Liver (tissue), 10 donors: ENCODE measurements at places on chromosomes 12 and 14.

- DNase-seq, result no peak
These were observed 1058.9 kb downstream of the GALC start for GRCh38 chr14:86933958-86934595.

GRCh38 chr14:77654001-77654441 is 37.6 kb upstream of the SPTLC2 start:
- DNase-seq, result no peak

DNA sequence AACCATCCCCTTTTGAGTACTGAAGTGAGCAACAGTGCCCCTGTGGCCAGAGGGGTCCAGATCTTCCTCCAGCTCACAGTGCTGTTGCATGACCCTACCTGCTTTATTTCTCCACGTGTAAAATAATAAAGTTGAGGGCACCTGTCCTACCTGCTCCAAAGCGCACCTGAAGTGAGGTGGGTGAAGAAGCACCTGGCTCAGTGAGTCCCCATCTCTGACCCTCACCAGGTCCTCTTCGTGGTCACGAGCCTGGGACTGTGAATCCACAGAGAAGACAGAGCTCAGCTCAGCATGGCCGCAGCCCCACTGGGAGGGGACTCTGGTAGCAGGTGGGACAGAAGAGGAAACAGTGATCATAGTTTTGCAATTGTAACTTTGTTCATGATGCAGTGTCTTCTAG is 976.7 kb upstream of the TMEM132C start:
- no peak for DNase-seq

GRCh38 chr12:31215518-31216232 is 110.3 kb downstream of the SINHCAF start:
- peak; percentile 29 for DNase-seq

DNA sequence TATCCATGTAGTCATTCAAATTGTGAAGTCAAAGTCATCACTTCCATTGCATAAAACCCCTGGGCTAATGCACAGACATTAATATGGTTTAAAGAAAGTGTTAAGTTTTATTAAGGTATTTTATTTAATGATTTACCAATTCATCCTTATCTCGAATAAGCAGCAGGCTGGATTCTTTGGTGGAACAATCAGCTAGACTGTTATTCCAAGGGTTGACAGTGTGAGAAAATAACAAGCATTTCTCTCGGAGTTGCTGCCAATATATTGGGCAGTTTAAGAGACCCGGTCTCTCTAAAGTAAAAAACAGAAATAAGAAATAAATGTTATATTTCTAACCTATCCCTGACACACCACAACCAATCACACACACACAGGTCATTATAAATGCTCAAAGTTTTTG is 9.4 kb downstream of the KLRB1 start:
- DNase-seq, result no peak

DNA sequence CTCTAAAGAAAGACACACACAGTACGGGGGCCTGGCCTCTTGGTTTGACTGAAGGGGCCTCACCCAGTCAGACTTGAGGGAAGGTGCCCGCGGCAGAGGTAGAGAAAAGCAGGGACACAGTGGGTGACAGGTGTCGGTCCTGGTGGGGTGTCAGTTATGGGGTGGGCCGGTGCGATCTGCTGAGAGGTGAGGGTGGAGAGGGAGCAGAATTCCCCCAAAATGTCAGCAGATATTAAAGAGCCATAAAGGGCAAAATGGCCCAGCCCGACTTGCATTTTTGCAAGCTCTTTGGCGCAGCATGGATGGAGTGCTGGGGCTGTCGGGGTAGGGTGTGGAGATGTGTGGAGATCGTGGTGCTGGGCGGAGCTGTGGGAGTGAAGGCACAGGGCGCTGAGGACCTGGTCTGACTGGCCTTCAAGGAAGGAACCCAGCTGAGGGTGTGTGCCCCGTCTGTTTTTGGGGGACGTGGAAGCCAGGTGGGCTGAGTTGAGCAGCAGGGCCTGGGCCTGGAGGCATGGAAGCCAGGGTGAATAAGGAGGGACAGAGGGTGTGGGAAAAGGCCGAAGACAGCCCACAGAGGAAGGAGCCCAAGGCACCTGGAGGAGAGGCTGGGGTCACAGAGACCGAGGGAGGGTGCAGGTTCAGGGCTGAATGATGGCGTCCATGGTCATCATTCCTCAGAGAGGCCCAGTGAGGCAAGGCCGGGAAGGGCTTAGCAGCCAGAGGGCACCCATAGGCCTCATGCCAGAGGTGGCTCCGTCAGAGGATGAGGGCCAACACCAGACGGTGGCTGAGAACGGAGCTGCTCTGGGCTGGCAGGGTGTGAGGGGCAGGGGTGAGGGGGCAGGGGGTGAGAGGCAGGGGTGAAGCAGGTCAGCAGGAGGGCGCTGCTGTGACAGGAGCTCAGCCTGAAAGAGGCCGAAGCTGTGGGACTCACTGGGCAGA is 48.2 kb upstream of the DYNC1H1 start:
- DNase-seq, result no peak

- peak; percentile 71 for DNase-seq
These were observed at the start of gene SLC25A47 for GRCh38 chr14:100323121-100323941. SLC25A47 (plus strand) TSS chr14:100323339; CDS start chr14:100323415, 76 bp downstream.

DNA sequence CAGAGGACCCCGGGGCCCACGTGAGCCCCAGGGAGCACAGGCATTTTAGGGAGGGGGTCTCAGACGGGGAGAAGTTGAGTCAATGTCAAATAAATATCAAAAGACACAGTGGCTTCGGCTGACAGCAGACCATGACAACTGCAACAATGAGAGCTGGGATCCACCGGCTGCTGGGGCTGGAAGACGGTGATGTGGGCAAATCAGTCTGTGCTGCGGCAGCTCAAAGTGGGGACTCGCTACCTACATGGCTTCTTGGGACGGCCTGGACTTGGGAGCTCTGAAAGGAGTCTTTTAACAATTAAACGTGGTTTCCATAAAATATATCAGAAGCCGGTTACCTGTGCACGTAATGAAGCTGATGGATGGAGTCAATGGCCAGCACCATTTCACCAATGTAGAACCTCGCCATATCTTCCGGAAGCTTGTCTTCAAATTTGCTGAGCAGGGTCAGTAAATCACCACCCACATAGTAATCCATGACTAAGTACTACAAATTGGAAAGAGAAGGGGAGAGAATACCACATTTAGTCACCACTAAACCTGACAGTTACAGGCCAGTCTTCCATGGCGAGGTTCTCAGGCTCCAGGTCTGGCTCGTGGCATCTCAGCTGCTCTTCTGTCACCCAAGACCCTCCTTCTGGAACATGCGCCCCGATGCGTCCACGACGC is 58.0 kb downstream of the CDC42BPB start:
- DNase-seq, result no peak

DNA sequence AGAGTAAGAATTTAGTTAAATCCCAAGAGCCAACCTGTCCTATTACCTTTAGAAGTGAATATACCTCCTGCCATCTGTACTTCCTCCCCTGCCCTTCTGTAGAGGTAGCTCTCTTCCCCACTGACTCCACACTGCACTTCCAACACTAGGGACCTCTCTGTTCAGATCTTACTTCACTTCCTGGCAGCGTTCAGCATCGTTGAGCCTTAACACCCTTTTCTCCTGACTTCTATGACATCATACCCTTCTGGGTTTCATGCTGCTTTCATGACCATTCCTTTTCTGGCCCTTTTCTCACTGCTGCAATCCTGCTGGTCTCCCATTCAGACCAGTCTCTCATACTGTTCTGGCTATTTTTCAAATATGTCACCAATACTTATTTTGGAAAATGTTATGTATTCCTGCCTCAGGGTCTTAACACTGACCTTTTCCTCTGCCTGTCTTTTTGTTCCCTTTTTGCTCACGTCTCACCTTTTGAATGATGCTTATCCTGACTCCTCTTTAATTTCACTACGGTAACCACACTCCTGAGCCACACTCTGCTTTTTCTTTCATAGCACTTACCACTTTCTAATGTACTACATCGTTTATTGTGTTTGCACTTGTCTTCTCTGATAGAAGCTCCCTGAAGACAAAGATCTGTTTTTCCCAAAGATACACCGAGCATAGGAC is 67.6 kb downstream of the PLEKHA5 start:
- no peak for DNase-seq

DNA sequence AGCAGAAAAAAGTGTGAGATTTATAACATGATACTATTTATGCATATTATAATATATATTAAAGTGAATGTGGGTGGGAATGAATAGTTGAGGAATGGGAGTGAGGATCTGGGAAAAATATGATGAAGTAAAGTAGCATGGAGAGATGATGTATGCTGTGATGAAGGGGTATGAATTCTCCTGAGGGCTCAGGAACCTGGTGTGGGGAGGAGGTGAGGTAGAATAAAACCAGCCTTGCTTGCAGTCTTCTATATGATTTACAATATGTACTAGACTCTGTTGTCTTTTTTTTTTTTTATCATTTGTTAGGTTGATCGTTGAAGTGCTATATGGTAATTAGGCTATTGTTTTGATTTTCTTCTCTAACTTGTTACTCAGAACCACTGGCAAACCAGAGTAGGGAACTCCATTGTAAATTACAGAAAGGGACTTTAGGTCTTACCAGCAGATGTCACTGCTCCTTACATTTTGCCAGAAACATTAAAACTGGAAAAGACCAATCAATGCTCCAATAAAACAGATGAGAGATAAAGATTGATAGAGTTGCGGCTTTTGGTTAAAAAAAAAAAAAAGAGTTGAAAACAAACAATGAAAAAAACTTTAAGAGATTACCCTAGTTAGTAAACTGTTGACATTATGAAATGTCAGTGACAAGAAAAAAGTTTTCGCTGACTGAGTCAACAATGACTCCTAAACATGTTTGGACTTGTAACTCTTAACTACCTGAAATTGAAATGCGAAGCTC is 39.9 kb downstream of the ATL1 start:
- no peak for DNase-seq

DNA sequence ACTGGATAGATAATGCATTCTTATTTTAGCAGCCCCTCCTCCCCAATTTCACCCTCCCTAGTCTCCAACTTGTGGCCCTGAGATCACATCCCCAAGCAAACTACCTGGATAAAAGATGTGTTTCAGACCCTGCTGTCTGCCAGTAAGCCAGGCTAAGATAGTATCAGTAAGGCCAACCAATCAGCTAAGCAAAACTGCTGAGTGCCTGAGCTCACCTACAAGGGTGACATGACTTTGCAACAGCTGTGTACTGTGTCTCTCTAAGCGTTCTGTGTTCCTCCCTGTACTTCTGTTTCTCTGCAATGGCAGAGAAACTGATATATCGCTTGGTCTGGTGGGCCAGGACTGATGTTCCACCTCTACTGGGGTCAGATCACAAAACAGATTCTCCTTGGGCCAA is 224.9 kb downstream of the BTG1 start:
- no peak for DNase-seq

GRCh38 chr12:43095669-43096280 is 456.2 kb downstream of the ADAMTS20 start:
- DNase-seq, result no peak

DNA sequence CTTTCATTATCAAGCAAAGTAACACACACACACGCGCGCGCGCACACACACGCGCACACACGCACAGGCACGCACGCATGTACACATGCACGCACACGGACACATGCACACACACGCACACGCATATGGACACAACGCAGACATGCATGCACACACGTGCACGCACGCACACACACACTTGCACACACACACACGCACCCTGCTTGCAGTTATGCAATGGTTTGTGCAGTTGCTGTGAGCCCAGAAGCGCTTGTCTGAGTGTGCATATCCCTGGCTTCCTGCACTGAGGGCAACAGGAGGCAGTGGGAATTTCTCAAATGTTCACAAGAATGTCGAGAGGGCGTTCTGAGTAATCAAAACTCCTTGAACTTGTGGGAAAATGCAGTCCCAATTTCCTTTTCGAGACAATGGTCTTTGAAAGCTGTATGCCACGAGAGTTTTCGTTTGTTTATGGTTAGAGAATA is 41.6 kb downstream of the NFKBIA start:
- no peak for DNase-seq
